Peyer's patch (tissue), 4 donors: ENCODE measurements at places on chromosomes 4 and X.

- no peak overlapping the region for H3K4me3 ChIP-seq
- no peaks in the 10 kb centered on the region for H3K4me1 ChIP-seq
- no peak overlapping the region for H3K27ac ChIP-seq
- DNase-seq: no peak
- no peaks in the 10 kb centered on the region for H3K36me3 ChIP-seq
Observed at GRCh38 chrX:153184787-153185186, 5.7 kb downstream of the MAGEA1 start.

DNA sequence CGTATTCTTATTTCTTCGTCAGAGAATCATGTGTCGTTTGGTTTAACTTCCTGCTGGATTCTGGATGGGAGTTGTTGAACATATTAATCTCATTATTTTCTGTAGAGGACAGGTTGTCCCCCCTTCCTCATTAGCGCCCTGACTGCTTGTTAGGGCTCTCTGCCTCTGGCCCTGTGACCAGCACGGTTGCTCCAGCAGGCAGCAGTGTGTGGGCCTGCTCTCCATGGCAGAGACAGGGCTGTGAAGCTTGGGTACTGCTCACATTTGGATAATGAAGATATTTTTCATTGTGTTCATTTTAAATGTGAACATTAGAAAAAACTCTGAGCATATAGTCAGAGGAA is 102.7 kb downstream of the KLHL8 start:
- DNase-seq: no peak
- H3K4me3 ChIP-seq: no peak overlapping the region
- no peaks in the 10 kb centered on the region for H3K4me1 ChIP-seq
- H3K27ac ChIP-seq: no peak overlapping the region
- no peaks in the 10 kb centered on the region for H3K27me3 ChIP-seq

DNA sequence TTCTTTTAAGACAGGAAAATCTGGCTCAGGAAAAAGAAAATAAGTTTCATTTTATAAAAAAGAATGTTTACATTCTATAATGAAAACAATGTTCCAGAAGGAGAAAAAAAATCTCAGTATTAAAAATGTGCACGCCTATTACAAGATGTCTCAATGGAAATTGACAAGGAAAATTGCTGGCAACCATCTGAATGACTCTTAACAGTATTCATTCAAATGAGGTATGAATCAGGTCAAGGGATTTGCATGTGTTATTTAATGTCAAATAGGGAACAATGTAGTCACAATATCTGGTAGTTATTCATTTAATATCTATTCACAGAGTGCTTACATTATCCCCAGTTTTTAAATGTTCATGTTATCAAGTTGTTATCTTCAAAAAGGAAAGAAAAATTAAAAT is 208.4 kb upstream of the TRAM1L1 start:
- no peak overlapping the region for H3K4me3 ChIP-seq
- H3K27me3 ChIP-seq: no peaks in the 10 kb centered on the region
- H3K4me1 ChIP-seq: no peaks in the 10 kb centered on the region

GRCh38 chrX:35289952-35290351 is 347.4 kb downstream of the FAM47B start:
- no peak overlapping the region for H3K4me3 ChIP-seq
- no peaks in the 10 kb centered on the region for H3K4me1 ChIP-seq
- no peaks in the 10 kb centered on the region for H3K27me3 ChIP-seq
- no peak for DNase-seq

GRCh38 chrX:109350551-109350950 is 131.3 kb downstream of the GUCY2F start:
- no peak for DNase-seq
- H3K4me3 ChIP-seq: no peak overlapping the region
- H3K36me3 ChIP-seq: no peaks in the 10 kb centered on the region
- H3K4me1 ChIP-seq: no peaks in the 10 kb centered on the region
- no peak overlapping the region for H3K27ac ChIP-seq

- DNase-seq: no peak
- no peak overlapping the region for H3K4me3 ChIP-seq
- H3K27ac ChIP-seq: peak overlapping the region; percentile 6
- H3K4me1 ChIP-seq: no peaks in the 10 kb centered on the region
Observed at GRCh38 chrX:136674270-136674985, 26.5 kb downstream of the CD40LG start.

GRCh38 chr4:182494103-182494502 is 250.9 kb downstream of the TENM3 start:
- no peak overlapping the region for H3K4me3 ChIP-seq
- no peaks in the 10 kb centered on the region for H3K36me3 ChIP-seq
- H3K27ac ChIP-seq: no peak overlapping the region
- H3K4me1 ChIP-seq: no peaks in the 10 kb centered on the region
- no peaks in the 10 kb centered on the region for H3K27me3 ChIP-seq

GRCh38 chr4:150280081-150280895 is 202.0 kb downstream of the DCLK2 start:
- H3K27ac ChIP-seq: no peak overlapping the region
- DNase-seq: no peak
- H3K36me3 ChIP-seq: no peaks in the 10 kb centered on the region
- no peaks in the 10 kb centered on the region for H3K4me1 ChIP-seq
- H3K4me3 ChIP-seq: no peak overlapping the region

DNA sequence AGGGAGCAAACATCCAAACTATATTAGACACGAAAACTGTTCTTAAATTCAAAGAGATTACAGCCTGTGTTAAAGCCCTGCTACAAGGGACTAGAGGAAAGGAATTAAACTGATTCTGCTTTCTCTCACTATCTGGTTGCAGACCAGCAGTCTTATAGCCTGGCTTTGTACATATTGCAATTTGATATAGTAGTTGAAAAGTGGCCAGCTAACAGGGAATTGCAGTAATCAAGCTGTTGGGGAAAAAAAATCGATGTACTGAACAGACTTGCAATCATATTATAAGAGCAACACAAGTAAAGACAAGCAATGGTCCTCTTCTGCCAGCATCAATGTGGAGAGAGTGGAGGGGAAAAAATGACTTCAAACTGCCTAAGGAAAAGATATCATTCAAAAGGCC is 364.4 kb upstream of the EPHA5 start:
- no peak for DNase-seq
- H3K4me1 ChIP-seq: no peaks in the 10 kb centered on the region
- no peaks in the 10 kb centered on the region for H3K27me3 ChIP-seq
- no peak overlapping the region for H3K4me3 ChIP-seq
- no peaks in the 10 kb centered on the region for H3K36me3 ChIP-seq

DNA sequence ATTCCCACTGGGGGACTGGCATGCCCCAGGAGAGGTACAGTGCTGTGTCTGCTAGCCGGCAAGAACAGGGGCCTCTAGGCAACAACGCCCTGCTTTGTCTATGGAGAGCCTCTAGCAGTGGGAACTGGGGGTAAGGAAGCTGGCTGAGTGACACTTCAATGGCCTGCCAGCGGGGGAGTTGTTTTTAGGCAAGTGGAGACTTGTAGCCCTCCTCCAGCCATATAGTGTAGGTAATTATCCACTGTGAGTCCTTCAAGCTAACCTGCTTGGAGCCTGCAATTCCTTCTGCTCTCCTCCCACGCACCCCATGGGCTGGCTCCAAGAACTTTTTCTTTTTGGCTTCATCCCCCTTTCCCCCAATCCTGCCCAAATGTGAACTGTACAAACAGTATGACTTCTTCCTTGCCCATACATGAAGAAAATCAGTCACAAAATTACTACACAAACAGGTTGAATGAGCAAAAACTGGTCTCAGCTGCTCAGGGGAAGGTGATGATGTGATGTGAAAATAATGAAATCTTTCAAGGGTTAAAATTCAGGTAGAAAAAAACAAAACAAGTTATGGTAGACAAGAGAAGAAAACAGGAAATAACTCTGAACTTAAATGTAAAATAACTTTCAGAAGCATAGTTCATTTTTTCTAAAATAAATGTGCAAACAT is 33.1 kb downstream of the LEF1 start:
- H3K27ac ChIP-seq: no peak overlapping the region
- H3K27me3 ChIP-seq: no peaks in the 10 kb centered on the region
- DNase-seq: no peak
- H3K4me1 ChIP-seq: no peaks in the 10 kb centered on the region

DNA sequence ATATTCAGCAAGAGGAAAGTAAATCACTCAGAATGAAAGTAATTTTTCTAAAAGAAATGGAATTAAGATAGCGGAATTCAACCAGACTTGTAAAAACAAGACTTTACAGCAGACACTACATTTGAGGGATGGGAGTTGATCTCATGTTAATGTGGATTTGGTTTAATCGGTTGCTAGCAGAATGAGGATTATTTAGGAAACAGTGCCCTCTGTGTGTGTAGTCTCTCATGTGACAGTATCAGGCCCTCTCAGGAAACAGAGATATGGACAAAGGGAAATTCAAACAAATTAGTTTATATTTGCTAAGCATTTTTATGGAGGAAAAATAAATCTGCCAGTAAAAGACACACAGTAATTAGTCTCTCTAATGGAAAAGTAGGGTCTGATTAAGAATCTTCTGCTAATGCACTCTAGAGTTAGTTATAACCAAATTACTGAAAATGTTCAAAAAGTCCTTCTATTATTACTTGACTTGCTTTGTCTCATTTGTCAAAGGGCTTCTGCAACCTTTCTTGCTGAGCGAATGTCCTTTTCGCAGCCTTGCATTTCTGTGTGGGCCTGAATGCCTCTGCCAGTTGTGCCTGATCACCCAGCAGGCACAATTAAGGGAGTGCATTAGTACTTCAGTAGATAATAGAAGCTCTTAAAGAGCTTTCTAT is 1282.3 kb upstream of the TENM3 start:
- no peaks in the 10 kb centered on the region for H3K4me1 ChIP-seq
- H3K4me3 ChIP-seq: no peak overlapping the region
- no peak for DNase-seq
- no peaks in the 10 kb centered on the region for H3K27me3 ChIP-seq
- no peaks in the 10 kb centered on the region for H3K36me3 ChIP-seq

- no peaks in the 10 kb centered on the region for H3K27me3 ChIP-seq
- DNase-seq: no peak
- H3K27ac ChIP-seq: no peak overlapping the region
- H3K36me3 ChIP-seq: no peaks in the 10 kb centered on the region
Observed at GRCh38 chr4:74018771-74019170, 19.7 kb downstream of the CXCL3 start.

DNA sequence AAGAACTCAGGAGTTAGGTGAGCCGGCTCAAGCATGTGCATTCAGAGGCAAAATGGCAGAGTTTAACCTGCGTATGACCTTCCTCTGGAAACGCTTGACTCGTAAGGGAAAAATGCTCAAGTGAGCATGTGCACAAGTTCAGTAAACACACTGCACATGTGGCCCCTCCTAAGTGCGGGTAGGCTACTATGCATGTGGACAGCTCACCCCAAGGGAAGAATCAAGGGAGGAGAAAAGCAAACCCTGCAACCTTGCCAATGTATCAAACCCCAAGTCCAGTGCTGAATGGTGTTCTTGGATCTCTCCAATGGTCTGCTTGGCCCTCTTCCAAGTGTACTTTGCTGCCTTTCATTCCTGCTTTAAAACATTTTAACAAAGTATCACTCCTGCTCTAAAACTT is 407.1 kb downstream of the ADAM29 start:
- H3K36me3 ChIP-seq: no peaks in the 10 kb centered on the region
- DNase-seq: no peak
- no peaks in the 10 kb centered on the region for H3K27me3 ChIP-seq

- no peaks in the 10 kb centered on the region for H3K4me1 ChIP-seq
- DNase-seq: no peak
- no peaks in the 10 kb centered on the region for H3K27me3 ChIP-seq
- no peaks in the 10 kb centered on the region for H3K36me3 ChIP-seq
- no peak overlapping the region for H3K4me3 ChIP-seq
Observed at GRCh38 chr4:145939441-145939750, 773 bp upstream of the ZNF827 start.

DNA sequence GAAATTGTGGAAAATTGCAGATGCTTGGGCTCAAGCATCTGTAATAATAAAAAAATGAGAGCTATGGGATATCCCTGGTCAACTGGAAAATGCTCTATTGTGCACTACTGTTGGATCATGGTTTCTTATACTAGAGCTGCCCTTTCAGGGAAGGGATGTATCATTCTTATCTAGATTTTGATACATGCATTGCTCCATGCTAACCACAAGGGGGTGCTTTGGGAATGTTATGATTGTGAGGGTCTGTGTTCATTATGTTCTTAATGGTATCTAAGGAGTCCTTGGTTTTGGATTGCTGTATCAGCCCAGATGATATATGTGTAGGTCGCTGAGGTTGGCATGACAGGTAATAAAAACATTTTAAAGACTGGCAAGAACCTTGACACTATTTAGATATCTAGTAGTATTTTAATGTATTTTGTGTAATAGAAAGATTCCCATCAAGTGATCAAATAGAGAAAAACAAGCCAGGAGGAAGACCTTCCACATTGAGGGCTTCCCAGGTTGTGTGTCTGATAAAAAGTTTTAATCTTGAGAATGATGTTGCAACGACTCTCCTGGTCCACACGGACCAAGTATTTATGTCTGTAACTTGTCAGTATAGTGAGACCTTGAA is 49.2 kb upstream of the TLR2 start:
- no peaks in the 10 kb centered on the region for H3K4me1 ChIP-seq
- H3K36me3 ChIP-seq: peaks cover 29% of the 10 kb centered on the region
- no peaks in the 10 kb centered on the region for H3K27me3 ChIP-seq
- no peak overlapping the region for H3K27ac ChIP-seq
- no peak for DNase-seq

DNA sequence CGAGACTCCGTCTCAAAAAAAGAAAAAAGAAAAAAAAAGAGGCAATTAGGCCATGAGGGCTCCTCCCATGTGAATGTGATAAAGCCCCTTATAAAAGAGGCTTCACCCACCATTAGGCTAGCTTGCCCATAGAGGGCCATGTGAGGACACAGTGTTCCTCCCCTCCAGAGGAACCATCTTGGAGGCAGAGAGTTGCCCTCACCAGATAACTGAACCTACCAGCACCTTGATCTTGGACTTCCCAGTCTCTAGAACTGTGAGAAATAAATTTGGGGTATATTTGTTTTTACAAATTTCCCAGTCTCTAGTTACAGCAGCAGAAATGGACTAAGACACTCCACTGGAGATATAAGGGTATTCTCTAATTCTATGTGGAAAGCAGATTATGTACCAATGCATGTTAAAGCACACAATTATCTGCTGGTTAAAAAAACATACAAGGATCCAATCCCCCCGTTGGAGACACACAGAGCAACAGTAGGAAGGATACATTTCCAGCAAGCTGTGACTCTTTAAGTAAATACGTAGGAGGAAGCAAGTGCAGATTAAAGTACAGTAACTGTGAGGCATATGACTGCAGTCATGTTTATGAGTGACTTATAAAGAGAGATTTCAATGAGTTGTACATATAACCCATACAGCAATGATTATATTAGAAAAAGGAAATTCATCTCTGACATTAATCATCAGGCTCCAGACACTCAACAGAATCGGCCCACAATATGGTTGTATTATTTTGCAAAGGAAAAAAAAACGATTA is 21.4 kb downstream of the SH3RF1 start:
- H3K27me3 ChIP-seq: no peaks in the 10 kb centered on the region
- no peaks in the 10 kb centered on the region for H3K36me3 ChIP-seq
- DNase-seq: no peak
- H3K4me3 ChIP-seq: peak overlapping the region; percentile 6

- H3K36me3 ChIP-seq: no peaks in the 10 kb centered on the region
- no peak for DNase-seq
- no peak overlapping the region for H3K4me3 ChIP-seq
- H3K4me1 ChIP-seq: no peaks in the 10 kb centered on the region
- no peaks in the 10 kb centered on the region for H3K27me3 ChIP-seq
Observed at GRCh38 chrX:98795636-98796035, 1614.4 kb downstream of the PCDH19 start.

GRCh38 chr4:160038615-160039014 is 935.7 kb downstream of the RAPGEF2 start:
- no peaks in the 10 kb centered on the region for H3K4me1 ChIP-seq
- no peak for DNase-seq
- H3K27ac ChIP-seq: no peak overlapping the region
- no peaks in the 10 kb centered on the region for H3K27me3 ChIP-seq
- H3K4me3 ChIP-seq: no peak overlapping the region
- H3K36me3 ChIP-seq: no peaks in the 10 kb centered on the region
